Left forelimb (tissue), 1 donor: ENCODE measurements at places on chromosomes 12 and 14.
A peak's percentile ranks its signal among the peaks of the same experiment; 100 is the strongest.

DNA sequence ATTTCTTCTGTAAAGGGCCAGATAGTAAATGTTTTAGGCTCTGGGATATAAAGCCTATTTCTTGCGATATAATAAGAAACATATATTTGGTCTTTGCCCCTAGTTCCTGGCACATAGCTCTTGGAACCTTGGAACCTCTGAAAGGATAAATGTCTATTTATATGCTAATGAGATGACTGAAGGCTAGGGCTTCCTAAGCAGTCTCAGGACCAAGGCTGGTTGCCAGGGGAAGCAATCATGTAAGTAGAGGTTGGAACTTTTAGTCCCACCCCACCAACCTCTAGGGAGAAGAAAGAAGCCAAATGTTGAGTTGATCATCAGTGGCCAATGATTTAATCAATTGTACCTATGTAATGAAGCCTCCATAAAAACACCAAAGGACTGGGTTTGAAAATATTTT, 26.6 kb upstream of the NFYB start:
- no peak for DNase-seq

- DNase-seq, result no peak
Measured at GRCh38 chr14:24353559-24354481, 14.0 kb upstream of the RIPK3 start.

DNA sequence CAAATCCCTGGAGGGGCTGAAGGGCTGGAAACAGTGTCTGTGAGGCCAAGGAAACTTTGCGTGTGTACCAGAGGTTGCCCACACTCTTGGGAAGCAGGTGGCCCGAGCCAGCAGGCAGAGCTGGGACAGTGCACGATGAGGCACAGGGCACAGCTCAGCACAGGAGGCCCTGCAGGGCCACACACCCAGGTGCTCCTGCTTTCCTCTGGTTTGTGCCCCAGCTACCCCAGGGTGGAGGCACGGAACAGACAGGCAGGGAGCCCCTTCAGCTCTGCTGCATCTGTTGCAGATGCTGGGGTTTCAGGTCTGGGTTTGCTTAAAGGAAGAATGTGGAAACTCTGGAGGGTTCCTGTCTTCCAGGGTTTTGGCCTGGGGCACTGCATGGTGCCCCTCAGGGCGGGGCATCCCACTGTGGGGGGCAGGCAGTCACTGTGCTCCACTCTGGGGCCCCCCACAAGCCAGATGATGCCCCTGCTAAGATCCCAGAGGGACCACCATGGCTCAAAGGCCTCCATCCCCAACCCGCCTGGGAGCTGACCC, 8.6 kb downstream of the TMEM179 start:
- DNase-seq, result no peak

DNA sequence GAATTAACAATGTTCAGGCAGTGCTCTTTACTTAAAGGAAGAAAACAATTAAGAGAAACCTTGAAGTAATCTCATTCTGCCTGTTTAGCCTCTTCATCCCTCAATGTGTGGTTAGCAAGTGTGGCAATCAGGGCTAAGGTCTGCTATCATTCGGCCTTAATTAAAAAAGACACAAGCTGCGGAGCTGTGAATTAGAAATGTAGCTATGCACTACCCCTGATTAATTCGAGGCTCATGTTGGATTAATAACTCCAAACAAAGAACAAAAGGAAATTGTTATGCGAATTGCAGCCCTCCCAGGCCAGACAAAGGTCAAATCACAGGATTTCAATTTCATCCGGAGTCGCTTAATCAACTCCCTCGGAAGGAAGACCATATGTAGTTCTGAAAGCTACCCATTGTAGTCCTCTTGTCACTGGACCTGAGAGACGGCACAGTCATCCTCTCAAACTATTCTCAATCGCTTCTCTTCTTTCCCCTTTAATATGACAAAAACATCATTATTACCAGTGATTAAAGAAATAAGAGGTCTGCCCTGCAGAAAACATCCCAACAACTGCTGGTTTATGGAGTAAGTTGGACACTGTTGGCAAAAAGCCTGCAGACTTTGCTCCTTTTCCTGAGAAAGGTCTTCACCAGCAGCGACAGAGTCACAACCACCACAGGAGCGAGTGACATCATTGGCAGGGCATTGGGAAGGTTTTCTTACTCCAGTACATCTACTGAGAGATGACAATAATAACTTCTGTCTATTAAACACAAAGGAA, 71.1 kb upstream of the SOX5 start:
- no peak for DNase-seq

DNA sequence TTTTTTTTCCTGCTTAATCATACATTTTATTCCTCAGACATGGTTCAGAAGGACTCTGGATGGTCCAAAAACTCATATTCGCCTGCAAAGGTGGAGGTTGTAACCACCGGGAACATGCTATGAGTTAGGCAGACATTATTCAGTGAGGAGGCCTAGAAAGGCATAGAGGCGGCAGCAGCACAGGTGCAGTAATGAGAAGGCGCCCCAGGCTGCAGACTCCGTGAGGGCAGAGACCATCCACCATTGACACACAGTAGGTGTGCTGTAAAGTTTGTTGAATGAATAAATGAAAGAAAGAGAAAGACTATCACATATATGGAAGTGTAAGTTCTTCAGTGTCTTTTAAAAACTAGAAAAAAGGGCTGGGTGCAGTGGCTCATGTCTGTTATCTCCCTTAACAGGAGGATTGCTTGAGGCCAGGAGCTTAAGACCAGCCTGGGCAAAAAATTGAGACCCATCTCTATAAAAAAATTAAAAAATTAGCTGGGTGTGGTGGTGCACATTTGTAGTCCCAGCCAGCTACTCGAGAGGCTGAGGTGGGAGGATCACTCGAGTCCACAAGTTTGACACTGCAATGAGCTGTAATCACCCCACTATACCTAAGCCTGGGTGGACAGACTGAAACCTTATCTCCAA, 34.5 kb upstream of the PTGR2 start:
- no peak for DNase-seq

DNA sequence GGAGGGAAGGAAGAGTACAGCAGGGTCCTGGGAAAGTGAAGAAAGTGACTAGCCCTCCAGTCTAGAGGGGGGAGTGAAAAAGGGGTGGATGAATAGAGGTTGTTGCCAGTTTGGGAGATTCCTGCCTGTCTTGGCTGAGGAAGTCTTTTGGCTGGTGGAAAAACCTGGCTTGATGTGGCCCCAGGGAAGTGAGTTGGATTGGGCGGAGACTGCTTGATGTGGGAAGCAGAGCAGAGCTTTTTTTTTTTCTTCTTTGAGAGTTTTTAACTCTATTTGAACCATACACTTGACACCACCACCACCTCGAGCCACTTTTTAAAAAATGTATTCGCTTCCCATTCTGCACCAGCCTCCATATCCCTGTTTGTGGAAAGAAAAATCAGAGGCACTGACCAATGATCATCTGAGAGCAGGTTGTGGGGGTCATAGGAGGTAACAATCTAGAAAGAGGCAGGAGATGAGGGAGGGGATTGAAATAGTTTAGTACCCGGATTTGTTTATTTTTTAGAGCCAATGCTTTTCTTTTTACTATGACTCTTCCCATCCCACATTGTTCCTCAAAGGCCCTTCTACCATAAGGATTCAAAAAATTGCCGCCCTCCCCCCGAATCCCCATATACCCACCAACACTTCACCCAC, 690 bp upstream of the DTX3 start:
- peak; percentile 81 for DNase-seq

- no peak for DNase-seq
Measured at GRCh38 chr12:2290091-2290490, 237.3 kb downstream of the CACNA1C start.

DNA sequence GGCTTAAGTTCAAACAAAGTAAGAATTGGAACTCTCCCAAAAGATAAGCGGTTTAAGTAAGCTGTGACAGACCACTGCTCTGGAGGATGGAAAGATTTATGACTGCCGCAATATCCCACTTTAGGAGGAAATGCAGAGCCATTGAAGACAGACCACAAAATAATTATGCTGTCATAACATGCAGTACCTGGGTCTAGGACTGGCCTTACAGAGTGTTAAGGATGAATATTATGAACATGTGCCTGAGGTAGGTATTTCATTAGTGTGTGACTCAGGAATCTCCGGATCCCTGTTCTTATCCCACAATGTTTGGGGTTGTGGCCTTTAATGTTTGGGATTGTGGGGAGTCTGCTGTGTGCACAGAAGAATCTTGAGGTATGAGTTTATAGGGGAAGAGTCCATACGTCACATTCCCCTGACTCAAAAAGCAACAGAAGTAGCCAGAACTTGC, 114.9 kb downstream of the SAMD4A start:
- DNase-seq, result no peak
